Stimulated activated CD8-positive, alpha-beta memory T cell treated with anti-CD3 and anti-CD28 coated beads, Interleukin-7, amount 100 ng/mL, for 4 hours (primary cell): ENCODE measurements at places on chromosomes 16 and 17.
A peak's percentile ranks its signal among the peaks of the same experiment; 100 is the strongest.

- DNase-seq = no peak
Observed at GRCh38 chr17:2982854-2983253, 80.6 kb downstream of the OR1D5 start.

- no peak for DNase-seq
Observed at GRCh38 chr17:15311996-15312395, 29.4 kb downstream of the TEKT3 start.

GRCh38 chr16:49529411-49530045, 155.9 kb downstream of the C16orf78 start:
- no peak for DNase-seq

- DNase-seq = no peak
Observed at GRCh38 chr17:65362826-65363225, 198.6 kb downstream of the AXIN2 start.

- DNase-seq = peak; percentile 35
Observed at GRCh38 chr17:67434061-67434525, 57.0 kb downstream of the PITPNC1 start.

DNA sequence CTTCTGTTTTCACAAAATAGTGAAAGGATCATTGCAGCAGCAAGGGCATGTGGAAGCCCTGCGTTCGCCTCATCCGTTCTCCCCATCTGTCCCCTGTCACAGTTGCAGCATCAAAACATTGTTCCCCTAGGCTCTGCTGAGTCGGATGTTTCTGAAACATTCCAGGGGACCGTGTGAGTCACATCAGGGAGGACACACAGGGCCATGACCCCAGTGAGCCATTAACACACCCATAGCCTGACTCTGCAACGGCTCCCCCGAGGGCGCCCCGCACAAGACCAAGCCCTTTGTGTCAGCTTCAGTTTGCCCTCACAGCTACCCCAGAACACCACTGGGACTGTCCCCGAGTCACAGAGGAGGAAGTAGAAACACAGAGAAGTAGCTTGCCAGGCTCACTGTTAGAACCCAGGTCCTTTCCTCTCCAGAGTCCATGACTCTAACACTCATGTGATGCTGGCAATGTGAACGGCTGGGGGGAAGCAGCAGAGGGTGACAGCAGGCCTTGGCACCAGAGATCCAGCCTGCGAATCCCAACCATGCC, 63.3 kb upstream of the HSBP1 start:
- no peak for DNase-seq

DNA sequence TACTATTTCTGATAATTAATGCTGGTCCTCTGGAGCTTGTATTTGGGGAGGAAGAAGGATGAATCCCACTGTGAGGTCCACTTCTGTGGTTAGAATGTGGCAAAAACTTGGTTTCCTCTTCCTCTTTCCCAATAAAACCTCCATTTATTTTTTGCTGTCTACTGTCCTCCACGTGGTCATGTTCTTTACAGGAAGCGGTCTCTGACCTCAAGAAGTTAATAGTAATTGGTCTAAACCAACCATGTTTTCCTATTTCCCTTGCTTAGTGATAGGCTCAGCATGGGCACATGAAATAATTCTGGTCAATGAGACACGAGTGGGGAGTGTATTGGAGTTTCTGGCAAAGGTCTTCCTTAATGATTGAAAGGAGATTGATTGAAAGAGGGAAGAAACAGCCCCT, 33.9 kb downstream of the CHP2 start:
- no peak for DNase-seq

GRCh38 chr17:69819316-69820087, 255.5 kb upstream of the KCNJ16 start:
- no peak for DNase-seq

DNA sequence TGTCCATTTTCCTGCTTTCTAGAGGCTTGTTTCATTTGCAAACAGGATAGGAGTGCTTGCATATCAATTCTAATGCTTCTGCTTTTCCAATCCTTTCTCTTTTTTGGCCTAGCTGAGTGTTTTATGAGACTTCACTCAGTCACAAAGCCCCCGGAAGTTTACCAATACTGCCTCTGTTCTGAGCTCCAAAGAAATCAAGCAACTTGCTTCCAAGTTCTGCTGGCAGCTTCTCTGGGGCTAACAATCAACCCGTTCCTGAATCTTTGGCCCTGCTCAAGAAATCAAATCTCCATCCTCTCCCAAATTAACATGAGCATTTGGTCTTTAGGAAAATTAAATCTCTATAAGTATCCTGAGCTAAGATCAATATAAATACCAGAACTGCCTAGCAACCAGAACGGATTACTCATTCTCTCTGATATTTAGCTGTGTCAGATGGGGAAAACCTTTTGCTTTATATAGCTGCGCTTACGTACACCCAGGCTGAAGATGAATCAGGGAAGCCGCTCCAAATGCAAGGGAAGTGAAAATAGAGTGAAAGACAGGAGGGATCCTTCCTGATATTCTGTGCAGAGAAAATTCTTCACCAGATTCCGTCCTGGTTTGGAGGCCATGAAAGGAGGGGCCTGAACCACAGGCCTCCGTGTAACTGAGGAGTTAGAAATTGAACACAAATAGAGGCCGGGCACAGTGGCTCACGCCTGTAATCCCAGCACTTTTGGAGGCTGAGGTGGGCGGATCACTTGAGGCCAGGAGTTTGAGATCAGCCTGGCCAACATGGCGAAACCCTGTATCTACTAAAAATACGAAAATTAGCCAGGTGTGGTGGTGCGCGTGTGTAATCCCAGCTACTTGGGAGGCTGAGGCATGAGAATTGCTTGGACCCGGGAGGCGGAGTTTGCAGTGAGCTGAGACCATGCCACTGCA, 23.3 kb upstream of the GRB2 start:
- no peak for DNase-seq

GRCh38 chr16:81688182-81688581, 90.9 kb upstream of the PLCG2 start:
- DNase-seq = no peak

GRCh38 chr17:17030515-17031211, 11.6 kb upstream of the MPRIP start:
- no peak for DNase-seq
